ENCODE measurements at places on chromosomes 2 and 18.

DNA sequence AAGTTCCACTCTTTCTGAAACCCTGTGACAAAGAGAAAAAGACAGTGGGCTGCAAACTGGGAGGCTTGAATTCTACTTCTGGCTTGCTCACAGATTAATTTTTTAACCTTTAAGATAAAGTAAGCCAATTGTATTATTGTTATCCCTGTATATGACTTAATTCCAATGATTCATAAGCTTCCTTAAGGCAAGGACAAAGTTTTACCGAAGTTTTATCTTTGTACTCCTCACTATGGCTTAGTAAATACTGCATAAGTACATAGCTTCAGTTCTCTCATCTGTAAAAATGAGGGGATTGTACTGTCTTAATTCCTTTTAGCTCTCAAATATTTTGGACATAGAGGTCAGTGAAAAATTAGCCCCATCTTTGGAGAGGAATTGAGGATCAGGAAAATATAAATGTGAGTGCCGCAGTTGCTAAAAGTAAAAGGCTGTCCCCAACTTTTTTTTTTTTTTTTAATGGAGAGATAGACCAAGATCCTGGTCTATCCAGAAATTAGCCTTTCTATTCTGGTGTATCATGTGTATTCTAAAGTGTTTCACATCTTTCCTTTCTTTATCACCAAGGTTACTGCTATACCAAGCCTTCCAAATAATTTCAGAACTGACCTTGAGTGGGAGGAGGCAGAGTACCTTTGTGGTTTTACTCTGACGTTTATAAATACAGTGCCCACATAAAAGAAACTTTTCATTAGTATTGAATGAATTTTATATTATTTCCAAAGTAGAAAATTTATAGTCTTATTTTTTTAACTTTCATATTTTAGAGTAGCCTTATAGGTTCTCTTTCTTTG, 13.3 kb downstream of the RELCH start:
- no peak for DNase-seq

- DNase-seq = no peak
Measured at GRCh38 chr2:12730265-12730664, 13.5 kb downstream of the TRIB2 start.

GRCh38 chr2:231308631-231309428, 86.7 kb upstream of the B3GNT7 start:
- DNase-seq = no peak

GRCh38 chr2:9089831-9090230, 86.3 kb upstream of the MBOAT2 start:
- DNase-seq = no peak

GRCh38 chr18:58721566-58722239, 50.4 kb downstream of the MALT1 start:
- DNase-seq = no peak

- DNase-seq = no peak
Measured at GRCh38 chr18:45355944-45356520, 259.2 kb upstream of the SLC14A2 start.

DNA sequence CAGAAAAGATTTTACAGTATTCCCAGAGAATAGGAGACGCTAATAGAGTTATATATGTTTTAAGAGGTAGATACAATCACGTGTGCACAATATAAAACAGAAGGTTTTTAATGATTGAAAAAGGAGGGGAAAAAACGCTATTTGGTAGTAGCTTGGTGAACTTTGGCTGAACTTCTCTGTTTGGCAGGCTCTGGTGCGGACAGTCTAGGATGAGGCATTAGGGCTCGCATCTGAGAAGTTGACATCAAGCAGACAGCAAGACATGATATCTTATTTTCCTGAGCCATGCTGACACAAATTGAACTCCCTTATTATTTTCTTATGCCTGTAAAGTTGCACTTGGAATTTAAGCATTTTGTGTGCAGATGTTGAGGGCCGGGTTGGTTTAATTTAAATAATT, 176.6 kb downstream of the EN1 start:
- peak; percentile 47 for DNase-seq

DNA sequence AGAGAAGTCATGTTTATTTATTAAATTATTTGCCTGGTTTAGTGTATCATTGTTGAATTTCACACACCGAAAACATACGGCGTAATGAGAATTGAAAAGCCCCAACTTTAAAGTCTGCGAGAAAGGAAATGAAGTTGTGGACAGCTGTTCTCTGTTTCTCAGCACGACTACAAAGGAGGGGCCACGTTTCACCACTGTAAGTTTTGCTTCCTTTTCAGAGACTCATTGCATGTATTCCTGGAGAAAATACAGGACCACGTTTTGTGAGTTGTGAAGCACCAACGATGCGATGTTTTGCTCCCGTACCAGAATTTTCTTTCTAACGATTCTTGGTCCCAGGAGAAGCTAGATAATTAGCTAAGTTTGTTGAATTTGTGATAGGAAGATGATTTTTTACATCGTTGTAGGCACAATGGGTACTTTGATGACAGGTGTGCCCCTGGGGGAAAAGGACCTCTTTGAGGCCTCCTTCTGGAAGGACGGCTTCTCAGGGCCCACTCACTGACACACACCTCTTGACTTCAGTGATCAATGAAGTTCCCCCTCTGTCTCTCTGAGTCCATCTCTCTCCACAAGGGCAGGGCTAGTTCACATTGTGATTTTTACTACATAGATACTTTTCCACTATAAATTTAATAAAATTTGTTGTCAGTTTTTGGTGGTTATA, 23.7 kb upstream of the ACKR3 start:
- no peak for DNase-seq

DNA sequence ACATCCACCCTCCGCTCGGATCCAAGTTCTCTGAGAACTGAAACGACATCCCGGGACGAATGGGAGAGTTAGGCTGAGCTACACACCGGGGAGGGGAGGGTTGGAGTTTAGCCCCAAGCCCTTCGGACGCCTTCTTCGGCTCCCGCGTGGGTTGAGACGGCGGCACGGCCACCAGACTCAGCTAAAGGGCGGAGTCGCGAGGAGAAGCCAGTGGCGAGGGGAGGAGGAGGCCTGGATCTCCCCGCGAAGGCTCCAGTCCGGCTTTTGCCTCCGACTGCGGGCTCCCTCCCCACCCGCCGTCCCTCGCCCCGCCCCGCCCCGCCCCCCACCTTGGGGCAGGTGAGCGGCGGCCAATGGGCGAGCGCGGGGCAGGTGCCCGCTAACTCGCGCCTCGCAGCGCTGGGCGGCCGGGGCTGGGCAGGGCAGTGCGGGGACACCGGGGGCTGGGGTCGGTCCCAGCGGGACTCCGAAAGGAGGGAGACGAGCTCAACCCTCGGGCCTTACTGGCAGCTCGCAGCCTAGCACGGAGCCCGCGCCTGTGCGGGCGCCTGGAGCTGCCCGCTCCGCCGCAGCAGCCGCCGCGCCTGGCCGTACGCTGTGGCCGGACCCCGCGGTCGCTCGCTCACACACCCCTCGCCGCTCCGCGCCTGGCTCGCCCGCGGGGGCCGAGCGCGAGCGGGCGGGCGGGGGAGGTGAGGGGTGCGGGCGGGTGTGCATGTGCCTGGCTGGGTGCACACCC, at the start of gene EMX1:
Gene EMX1, plus strand, starts transcription at position 382 of the 739 bp plus-strand sequence. Its CDS starts 334 bp downstream, at position 716.
- no peak for DNase-seq

GRCh38 chr2:190506666-190507065, 27.9 kb downstream of the NEMP2 start:
- DNase-seq = no peak

GRCh38 chr2:147989809-147990403, 30.6 kb downstream of the ORC4 start:
- peak; percentile 71 for DNase-seq

GRCh38 chr18:75240433-75240832, 29.8 kb downstream of the TSHZ1 start:
- DNase-seq = no peak

DNA sequence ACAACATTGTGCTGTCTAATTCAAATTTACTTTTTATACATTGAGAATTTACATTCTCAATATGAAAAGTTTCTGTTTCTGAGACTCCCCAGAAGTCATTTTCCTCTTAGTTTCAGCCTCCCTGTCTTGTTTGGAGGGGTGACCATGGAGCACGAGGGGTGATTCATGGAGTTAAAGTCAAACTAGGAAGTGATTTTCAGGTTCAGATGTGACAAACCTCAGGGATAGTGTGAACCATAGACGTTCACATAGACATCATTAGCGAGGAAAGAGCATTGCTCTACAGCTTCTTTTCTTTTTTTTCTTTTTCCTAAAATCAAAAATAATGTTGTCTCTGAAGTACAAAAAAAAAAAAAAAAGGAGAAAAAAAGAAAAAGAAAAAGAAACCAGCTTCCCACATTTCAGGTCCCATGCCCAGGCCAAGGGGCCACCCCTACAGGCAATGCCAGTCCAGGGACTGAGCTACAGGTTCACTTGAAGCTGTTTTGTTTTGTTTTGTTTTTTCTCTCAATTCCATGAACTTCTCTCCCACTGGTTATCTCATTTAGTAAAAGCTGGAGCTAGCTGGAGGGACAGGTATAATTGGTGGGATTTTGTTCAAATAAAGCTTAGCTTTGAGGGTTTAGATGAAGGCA, 18.1 kb upstream of the LCLAT1 start:
- no peak for DNase-seq

GRCh38 chr2:59974051-59974766, 579.2 kb downstream of the BCL11A start:
- DNase-seq = no peak

Data from fibroblast of villous mesenchyme (primary cell).